Left kidney (tissue), 8 donors: ENCODE measurements at places on chromosomes 13 and 19.

DNA sequence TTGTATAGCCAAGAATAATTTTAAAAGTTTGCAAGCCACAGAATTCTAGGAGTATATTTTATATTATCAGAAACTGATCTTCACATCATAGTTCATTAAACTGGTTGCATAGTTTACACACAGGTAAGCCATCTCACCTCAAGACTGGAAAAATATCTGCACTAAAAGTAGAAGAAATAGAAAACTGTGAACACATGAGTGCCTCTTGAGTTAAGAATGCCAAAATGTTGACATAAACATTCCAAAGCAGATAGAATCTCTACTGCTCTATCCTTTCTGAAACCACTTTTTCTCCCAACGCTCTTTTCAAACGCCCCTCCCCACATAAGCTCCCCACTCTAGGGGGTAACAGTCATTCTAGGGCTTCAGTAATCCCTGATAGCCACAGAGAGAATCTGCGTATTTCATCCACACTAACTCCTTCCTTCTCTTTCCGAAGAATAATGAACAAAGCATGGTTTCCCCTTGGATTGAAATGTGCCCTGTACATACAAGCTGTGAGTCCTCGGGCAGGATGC, 201.5 kb downstream of the IRS2 start:
- DNase-seq: no peak

DNA sequence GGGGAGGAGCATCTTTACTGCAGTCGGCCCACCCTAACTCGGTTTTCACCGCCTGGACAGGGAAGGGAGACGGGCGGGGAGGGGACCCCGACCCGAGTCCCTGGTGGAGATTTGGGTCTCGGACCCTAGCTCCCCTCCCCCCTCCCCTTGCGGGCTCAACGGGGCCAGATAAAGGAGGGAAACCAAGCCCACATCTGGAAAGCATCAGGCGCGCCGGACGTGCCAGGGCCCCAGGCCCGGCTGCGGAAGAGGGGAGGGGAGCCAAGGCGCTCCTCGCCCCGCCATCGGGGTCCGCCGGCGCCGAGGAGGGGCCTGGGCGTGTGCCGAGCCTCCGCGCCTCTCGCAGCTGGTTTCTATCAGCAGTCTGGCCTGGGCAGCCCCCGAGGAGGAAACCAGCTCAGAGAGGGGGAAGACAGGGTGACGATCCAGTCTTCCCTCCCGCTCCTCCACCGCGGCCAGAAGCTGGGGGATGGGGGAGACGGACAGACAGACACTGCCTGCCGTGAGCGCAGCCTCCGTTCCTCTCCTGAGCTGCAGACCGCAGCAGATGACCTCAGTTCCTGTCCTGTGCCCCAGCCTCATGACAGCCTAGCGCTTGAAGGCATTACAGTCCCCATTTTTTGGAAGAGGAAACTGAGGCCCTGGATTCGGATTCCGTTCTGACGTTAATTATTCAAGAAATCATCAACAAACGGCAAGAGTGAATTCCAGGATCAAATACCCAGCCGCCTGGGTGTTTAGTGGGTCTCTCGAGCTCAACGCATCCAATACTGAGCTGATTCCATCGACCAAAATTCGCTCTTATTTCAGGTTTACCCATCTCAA, 3.6 kb upstream of the GNG8 start:
- DNase-seq: peak; percentile 83

DNA sequence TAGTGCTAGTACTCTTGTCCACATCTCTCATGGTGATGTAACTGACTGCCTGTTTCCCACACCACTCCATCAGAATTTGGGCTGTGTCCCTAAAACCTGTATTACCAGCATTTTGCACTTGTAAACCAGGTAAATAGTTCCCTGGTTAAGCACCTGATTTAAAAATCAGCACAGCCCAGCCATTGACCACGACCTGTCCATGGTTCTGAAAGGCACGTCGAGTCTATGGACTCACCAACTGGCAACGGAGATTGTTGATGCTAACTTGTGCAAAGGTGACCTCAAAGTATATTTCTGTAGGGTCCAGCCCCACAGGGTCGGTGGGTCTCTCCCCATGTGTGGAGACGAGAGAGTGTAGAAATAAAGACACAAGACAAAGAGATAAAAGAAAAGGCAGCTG, 46.7 kb upstream of the ZNF835 start:
- no peak for DNase-seq

DNA sequence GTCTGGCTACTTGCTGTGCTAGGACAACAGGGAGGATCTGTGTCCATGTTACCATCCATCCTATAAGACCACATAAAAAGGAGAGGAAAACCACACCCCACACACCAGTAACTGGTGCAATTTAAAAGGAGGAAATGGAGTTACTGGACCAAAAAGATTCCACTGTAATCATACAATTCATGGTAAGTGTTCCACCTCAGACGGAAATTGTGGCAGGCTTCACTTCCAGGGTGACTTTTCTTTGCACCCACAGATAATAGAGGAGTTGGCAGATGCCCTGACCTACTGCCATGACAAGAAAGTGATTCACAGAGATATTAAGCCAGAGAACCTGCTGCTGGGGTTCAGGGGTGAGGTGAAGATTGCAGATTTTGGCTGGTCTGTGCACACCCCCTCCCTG, 2.4 kb downstream of the AURKC start:
- DNase-seq: no peak

- DNase-seq: no peak
Observed at GRCh38 chr13:98303858-98304257, 126.8 kb upstream of the RNF113B start.

- DNase-seq: no peak
Observed at GRCh38 chr13:26664286-26664685, 96.3 kb downstream of the GPR12 start.

DNA sequence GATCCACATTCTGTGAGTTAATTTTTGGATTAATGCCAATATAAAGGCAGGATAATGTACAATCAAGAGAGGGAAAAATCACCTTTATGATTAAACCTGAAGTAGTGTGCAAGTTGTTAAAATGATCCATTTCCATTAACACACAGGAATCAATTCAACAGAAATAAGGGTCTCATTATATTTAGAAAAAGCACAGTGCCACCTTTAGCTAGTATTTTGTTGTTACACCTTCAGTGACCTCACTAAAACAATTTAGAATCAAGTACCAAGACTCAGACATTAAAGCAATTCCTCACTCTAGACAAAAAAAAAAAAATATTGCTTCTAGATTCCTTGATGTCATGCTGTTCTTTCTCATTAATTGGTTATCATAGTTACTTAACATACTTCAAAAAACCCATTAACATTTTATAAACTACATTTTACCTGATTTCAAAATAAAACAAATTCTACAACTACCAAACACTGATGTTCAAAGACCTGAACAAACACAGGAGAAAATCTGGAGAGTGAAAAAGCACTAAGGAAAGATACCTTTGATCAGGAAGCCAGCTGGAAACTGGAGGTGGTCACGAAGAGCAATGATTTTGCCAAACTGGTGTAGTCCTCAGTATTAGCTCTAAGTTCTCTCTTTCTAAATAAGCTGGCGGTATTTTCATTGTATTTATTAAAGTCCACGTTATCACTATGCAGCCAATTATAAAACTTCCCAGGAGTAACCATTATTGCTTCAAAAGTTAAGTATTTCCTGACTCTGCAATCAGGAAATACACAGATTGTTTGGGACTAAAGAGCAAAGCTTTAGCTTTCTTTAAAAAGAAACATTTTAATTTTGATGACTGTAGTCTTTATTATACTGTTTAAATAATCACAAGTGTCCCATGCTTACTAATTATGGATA, 115.3 kb downstream of the TBC1D4 start:
- DNase-seq: no peak

GRCh38 chr13:110125613-110126272, 181.2 kb downstream of the COL4A1 start:
- DNase-seq: no peak

GRCh38 chr13:57640607-57641006, 9.1 kb downstream of the PCDH17 start:
- no peak for DNase-seq

- no peak for DNase-seq
Observed at GRCh38 chr13:76967031-76967430, 18.7 kb downstream of the ACOD1 start.

DNA sequence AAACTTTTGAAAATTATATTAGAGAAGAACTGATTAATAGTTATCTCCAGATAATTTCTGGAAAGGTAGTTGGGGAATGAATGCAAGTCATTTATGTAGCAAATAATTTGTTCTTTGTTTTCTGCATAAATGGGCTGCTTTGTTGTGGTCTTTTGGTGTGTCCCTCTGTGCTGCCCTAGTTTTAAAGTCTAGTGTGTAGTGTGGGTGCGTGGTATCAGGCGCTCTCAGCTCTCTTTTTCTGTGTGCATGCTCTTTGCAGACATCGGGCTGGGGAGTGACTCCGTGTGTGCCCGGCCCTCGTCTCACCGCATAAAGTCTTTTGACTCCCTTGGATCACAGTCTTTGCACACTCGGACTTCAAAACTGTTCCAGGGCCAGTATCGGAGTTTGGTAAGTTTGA, 94.5 kb downstream of the ARHGEF7 start:
- no peak for DNase-seq

DNA sequence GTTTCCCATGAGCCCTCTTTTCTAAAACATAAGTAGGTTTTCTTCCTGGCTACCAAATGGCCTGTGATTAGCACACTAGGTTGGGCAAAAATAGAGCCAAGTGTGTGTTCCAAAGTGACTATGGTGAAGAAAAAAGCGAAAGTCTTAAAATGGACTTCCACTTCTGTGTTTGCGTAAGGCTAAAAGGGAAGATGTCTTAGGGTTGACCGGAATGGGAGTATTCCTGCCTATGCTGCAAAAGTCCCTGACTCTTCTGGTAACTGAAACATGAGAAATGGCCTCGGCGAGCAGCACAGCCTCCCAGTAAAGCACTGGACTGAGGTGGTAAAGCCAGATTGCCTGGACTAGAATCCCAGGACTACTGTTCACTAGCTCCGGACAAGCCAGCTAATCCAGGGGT, 2.4 kb upstream of the FPR1 start:
- DNase-seq: no peak

DNA sequence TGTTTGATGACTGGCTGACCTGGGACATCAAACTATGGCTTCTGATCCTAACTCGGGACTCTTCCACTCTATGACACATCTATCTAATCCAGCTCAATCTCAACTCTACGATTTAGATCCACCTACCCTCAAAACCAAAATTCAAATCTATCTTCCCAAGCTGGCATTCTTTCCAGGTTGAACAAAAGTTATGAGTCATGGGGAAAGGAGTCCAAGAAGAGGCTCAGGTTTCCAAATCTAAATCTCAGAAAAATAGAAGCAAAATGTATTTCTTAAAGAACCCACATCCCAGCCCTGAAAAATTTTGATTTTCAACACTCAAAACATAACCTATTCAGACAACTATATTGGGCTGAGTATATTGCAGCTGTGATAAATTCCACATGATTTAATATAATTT, 143.9 kb upstream of the IPO5 start:
- no peak for DNase-seq

GRCh38 chr19:12756150-12756883, 4.7 kb downstream of the BEST2 start:
- no peak for DNase-seq

DNA sequence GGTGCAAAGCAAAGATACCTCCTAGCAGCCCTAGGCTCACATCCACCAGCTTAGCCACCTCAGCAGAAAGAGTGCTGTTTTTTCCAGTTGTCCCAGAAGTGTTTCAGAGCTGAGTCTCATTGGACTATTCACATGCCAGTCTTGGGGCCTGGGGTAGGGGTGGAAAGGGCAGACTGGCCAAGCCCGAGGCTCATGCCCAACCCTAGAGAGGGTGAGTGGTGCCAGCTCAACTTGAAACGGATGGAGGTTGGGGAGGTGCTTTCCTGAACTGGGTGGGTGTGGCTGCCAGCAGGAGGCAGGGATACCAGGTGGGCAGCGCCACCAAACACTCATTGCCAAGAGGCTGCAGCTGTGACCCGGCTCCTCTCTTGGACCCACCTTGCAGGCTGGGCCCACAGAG, 116.9 kb downstream of the DPF1 start:
- no peak for DNase-seq

DNA sequence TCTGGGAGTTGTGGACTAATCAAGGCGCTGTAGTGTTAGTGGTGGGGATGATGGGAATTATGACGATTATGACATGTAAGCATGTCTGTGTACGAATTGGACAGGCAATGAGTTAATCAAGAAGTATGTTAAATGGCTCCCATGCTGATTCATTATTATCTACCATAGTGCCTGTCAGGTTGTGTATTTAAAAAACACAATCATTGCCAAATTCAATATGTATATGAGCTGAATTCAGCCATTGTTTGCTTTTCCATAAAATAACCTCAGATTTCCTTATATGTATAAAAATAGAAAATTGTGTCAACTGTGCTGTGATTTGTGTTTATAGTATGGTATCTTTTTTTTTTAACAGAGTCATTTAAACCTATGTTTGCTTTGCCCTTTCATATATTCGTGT, 37.1 kb downstream of the PCCA start:
- no peak for DNase-seq

DNA sequence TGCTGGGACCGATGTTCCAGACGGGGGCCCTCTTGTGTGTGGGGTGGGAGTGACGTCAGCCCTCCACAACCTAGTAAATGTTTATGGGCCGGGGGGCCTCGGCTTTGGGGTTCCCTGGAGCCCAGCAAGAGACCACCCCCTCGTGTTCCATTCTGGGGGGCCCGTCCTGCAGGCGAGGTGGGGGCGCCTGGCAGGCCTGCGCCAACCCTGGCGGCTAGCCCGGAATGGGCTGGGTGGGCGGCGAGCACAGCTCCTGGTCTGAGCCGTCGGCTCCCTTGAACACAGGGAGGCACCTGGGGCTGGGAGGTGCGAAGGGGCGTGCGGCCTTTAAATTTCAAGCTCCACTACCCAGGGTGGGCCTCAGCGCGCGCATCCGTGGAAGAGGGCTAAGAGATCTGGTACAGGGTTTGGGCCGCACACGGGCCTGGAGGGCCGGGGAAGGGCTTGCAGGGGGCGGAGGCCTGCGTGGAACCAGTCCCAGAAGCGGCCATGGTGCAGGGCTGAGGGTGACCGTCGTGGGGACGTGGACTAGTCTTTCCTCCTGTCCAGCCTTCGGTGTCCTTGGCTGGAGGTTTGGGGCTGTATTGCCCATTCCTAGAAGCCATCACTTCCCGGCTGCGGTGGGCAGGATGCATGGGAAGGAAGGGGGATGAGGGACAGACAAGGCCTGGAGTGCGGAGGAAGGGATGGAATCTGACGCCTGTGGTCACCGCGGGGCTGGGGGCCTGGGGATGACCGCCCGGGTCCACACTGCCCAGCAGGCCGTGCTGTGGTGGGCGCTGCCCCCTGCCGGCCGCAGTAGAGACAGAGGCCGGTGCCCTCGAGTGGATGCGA, 11.4 kb downstream of the NDUFA11 start:
- DNase-seq: no peak

- DNase-seq: no peak
Observed at GRCh38 chr13:33445024-33445423, 159.5 kb upstream of the STARD13 start.

GRCh38 chr13:53249236-53249635, 220.6 kb downstream of the OLFM4 start:
- DNase-seq: no peak

- no peak for DNase-seq
Observed at GRCh38 chr13:27309401-27309958, 38.9 kb downstream of the RASL11A start.

GRCh38 chr13:32471187-32471922, 43.4 kb upstream of the N4BP2L1 start:
- DNase-seq: peak; percentile 37

- DNase-seq: no peak
Observed at GRCh38 chr13:59960683-59961082, 203.0 kb downstream of the DIAPH3 start.
